Activated T-helper 1 cell treated with anti-CD3 and anti-CD28 coated beads, Interleukin-2, amount 50 U/mL, for 16 hours (primary cell): ENCODE measurements at places on chromosomes 2 and 18.

GRCh38 chr2:182088681-182089320 is 103.1 kb downstream of the PPP1R1C start:
- DNase-seq: no peak

DNA sequence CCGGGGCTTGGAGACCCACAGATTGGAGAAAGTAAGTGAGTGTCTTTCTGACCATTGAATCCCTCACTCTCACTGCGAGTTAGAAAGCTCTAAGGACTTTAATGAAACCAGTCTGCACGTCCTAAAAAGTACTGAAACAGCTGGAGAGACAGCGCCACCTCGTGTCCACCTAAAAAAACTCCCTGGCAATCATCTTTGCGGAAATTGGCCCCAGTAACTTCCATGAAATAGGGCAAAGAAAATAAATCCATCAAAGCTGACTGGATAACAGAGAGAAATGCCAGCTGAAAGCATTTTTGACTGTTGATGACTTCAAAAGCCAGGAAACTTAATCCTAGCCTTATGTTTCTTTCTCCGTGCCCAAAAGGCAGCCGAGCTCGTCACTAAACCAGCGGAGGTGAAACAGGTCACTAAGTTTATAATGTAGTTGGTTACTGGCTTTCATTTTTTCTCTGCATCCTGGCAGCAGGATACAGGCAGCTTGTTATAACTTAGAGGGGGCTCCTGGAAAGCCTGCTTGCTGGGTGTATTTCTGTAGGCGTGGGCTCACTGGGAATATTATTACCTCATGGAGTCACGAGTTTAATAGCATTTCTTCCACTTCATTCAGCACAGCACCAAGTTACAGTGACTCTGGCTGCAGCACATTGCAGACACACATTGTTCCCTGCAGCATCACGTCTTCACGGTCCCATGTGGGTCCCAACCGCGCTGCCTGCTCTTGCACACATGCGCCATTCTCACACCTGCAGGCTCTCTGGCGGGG is 266.5 kb downstream of the HRH4 start:
- peak; percentile 15 for DNase-seq

GRCh38 chr2:12452185-12452584 is 264.6 kb upstream of the TRIB2 start:
- no peak for DNase-seq

DNA sequence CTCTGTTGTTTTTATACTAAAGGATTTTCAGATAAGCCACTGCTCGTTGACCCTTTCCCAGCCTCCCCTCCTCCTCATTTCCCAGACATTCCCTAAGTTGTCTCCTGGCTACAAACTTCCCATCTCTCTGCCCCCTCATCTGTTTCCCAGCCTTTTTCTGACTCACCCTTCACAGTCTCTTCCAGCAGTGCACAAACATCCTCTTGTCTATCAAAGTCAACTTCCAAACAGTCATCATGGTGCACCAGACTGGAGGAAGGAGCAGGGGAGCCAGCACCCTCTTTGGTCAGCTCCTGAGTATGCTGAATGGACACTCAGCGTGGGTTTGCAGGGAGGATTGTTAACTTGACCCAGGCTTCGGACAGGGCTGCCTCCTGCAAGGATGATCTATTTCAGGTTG is 26.6 kb upstream of the SPRED2 start:
- DNase-seq: no peak

GRCh38 chr2:44071454-44072046 is 75.8 kb upstream of the LRPPRC start:
- no peak for DNase-seq

DNA sequence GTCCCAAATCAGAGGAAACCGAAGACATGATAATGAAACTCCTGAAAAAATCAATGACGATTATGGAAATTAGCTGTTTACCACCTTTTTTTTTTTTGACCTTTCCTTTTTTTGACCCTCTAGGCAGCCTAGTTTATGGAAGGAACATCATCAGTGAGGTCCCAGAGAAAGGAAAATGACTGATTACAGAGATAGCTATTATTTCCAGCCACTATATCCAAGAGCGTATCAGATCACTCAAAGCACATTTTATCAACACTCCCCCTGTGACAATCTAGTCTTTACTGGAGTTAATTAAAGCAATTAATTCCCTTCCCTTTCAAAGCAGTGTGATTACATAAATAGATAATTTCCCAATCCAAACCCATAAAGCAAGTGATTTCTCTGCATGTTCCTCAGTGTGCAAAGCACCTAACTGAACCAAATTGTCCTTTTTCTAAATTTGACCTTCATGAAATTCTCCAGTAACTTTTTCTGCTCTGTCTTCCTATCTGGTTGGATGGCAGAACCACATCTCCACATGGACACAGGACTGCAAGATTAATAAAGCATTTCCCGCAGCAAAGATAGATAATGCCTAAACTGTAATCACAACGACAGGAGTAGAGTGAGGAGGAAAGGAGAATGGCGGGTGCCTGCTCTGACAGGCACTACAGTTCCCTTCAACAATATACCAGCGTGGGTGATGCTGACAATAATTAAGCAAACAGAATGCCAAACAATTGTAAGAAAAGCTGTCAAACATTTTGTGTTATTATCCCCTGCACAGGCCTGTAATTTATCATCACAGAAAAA is 194.4 kb downstream of the SLC8A1 start:
- DNase-seq: no peak

GRCh38 chr2:219812672-219813071 is 185.2 kb downstream of the SLC4A3 start:
- no peak for DNase-seq

GRCh38 chr2:219571311-219572236 is at the start of gene OBSL1:
OBSL1 (minus strand) TSS chr2:219571539; CDS start chr2:219571232, 307 bp downstream.
- no peak for DNase-seq

DNA sequence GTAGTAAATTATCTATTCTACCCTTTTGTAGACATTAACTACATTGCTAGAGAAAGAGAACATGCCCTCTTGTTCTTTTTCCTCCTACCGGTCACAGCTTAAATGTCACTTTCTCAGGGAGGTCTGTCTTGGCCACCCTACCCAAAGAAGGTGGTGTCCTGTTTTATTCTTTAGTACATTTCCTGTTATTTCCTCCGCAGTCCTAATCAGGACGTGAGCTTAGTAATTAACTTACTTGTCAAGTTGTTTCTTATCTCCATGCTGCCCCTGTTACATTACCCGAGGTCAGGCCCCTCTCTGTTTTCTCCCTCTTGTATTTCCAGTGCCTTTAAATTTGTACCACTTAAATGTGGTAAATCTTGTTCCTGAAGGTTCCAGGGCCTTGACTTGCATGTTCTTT is 73.7 kb upstream of the RMDN2 start:
- DNase-seq: no peak

DNA sequence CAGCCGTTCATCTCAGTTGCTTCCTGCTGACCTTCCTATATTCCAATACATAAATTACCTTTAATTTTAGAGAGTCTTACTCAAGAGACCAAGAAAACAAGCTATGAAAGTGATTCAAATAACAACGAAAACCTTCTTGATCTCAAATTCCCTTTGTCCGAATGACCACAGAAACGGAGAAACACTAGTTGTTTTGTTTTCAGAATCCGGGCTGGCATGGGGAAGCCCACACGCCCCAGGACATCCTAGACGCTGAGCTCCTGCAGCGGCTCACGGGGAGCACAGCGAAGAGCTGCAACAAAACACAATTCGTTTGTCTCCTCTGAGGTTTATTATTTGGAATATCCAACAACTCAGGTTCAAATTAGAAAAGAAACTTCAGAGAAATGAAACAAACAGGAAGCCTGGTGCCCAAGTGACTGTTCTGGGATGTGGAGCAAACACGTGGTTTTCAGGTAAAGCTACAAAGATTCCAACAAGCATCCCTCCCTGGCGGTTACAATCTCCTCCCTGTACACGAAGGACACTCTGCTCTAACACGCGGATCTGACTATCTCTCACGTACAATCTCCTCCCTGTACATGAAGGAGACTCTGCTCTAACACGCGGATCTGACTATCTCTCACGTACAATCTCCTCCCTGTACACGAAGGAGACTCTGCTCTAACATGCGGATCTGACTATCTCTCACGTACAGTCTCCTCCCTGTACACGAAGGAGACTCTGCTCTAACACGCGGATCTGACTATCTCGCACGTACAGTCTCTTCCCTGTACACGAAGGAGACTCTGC is 237.5 kb downstream of the TWIST2 start:
- DNase-seq: no peak

GRCh38 chr18:74944676-74945075 is 264.3 kb downstream of the PTGR3 start:
- DNase-seq: no peak

DNA sequence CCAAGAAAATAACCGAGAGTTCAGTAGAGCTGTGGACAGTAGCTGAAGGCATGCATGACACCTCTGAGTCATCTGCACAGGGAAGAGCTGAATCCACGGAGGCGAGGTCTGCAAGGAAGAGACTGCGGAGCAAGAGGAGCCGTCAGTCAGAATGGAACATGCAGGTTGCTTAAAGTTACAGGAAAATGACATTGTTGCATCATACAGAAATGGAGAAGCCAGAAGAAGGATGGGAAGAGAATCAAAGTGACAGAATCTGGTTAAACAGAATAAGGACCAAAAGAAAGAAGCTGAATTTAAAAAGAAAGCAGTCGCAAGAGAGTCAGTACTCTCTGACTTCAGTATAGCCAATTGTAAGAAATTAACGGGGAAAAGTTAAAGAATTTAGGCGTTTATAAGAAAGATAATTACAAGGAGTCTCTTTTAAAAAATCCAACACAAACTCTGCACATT is 533.8 kb downstream of the ADCYAP1 start:
- DNase-seq: no peak

DNA sequence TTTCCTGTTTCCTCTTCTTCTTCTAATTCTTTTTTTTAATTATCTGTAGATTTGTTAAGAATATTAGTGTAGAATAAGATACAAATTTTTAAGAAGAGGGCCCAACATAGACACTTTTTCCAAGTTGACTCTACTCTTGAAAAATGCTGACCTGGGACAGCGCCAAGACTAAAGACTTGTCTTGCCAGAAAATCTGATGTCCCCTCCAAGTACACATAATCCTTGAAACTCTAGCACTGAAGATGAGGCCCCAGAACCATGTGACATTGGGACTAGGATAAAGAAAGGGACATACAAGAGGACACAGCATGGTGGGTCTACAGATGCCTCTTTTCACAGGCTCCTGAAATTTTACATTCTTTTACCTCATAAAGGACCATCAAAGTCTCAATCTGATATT is 271.6 kb upstream of the SESTD1 start:
- no peak for DNase-seq

- DNase-seq: no peak
Measured at GRCh38 chr2:181407171-181407570, 50.0 kb upstream of the ITGA4 start.

GRCh38 chr18:79133724-79134123 is 64.5 kb downstream of the ATP9B start:
- no peak for DNase-seq

DNA sequence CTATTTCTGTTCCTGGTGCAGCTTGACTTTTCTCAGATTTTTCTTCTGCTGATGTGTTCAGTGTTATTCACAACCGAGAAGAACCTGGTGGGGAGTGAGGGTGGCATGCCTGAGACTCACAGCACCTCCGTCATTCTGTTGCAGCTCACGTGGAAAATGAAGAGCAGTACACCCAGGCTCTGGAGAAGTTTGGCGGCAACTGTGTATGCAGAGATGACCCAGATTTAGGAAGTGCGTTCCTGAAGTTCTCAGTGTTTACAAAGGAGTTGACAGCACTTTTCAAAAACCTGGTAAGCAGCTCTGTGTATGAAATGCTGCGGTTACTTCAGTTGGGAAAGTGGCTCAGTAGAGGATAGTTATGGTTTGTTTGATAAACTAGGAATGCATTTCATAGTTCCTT is 90.5 kb downstream of the ASAP2 start:
- DNase-seq: no peak

- no peak for DNase-seq
Measured at GRCh38 chr2:58515827-58516573, 274.9 kb upstream of the FANCL start.

DNA sequence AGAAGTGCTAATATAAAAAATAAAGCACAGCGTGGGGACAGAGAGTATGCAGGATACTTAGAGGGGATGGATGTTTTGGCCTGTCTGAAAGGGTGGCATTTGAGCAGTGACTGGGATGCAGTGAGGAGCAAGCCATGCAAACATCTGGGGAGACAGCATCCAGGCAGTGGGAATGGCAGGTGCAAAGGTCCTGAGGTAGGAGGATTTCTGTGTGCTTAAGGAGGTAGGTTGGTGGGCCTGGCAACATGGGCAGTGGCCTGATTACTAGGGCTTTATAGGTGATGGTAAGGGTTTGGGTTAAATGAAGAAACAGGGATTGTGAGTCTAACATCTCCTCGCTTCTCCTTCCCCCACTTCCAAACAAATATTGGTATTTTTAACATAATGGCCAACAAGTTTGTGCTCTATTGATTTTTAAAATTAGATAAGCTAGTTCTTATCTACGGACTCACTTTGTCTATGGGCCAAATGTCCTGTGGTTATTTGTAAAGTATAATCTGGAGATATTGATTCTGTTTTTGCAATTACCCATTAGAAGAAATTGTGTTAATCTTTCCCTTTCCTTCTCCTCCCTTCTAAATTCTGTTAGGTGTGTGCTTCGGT is 2.4 kb downstream of the AOX1 start:
- no peak for DNase-seq

DNA sequence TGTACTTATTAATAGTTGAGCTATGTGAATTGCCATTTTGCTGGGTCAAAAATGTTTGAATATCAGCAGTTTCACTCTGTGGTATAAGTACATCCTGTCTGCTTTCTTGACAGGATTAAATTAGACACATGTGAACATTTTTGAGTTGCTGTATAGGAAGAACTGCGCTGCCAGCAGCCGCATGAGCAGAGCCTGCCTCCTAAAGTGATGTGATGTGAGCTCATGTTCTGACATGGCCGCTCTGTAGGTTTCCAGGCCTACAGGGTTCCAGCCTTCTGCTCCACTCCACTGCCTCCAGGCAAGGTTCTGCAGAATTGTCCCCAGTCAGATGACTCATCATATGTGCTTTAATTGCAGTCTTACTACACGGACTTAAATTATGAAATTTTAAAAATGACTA is 119.7 kb upstream of the NFATC1 start:
- no peak for DNase-seq

DNA sequence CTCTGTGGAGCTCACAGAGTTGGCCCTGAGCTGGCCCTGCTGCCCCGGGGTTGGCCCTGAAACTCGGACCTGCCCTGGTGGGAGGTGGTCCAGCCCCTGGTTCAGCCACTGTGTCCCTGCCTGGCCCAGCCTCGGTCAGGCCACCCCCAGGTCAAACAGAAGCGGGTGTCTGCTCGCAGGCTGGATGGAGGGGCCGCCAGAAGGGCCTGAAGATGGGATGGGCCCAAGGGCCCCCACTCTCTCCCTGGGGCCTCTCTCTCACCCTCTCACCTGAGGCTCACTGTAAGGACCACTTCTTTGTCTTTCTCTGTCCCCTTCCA is 25.1 kb upstream of the B3GNT7 start:
- no peak for DNase-seq

DNA sequence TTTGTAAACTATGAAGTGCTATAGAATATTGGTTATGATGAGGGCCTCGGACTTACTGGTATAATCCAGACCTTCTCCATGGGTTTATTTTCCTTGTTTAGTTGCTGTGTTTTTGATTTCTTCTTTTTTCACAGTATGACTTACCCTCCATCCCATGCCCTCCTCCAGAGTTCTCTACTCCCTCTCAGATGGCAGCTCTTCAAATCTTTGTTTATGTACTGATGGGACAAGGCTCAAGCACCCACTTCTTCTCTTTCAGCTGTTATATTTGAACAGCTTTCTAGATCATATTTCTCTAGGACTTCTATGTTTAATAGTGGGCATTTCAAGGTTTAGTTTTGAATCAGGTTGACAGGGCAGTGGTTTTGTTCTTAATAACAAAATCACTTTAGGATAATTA is 43.9 kb downstream of the CLIP4 start:
- no peak for DNase-seq
